ENCODE measurements at places on chromosomes 11 and 22.

- DNase-seq, result no peak
Measured at GRCh38 chr22:24503137-24503842, 8.2 kb downstream of the UPB1 start.

- DNase-seq, result no peak
Measured at GRCh38 chr11:2892215-2892966, 6.8 kb upstream of the CDKN1C start.

GRCh38 chr11:131486100-131486499, 115.7 kb downstream of the NTM start:
- DNase-seq, result no peak

- no peak for DNase-seq
Measured at GRCh38 chr11:95888439-95888838, 35.5 kb downstream of the MTMR2 start.

DNA sequence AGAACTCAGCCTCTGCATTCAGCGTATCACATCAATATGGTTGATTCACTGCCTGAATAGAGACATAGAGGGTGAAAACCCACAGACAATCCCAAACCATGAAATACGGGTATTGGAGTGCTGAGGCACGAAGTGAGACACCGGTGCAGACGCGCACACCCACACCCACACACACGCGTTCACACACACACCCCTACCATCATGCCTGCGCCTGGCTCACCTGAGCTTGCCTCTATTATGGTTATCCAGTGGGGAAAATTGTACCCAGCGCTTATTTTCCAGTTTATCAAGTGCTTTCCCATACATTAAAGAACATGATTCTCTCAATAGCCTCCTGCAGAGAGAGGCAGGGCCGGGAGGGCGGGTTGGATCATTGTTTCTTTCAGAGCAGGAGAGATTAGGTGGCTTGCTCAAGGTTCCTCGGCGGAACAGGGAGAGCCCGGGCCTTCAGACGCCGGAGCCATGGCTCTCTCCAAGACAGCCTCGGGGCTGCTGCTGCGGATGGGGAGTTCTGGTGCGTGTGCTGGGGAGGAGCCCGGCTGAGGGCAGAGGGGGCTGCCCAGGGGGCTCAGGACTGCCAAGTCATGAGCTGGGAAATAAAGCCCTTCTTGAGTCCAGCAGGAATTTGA, 78.9 kb upstream of the THY1 start:
- DNase-seq, result no peak

DNA sequence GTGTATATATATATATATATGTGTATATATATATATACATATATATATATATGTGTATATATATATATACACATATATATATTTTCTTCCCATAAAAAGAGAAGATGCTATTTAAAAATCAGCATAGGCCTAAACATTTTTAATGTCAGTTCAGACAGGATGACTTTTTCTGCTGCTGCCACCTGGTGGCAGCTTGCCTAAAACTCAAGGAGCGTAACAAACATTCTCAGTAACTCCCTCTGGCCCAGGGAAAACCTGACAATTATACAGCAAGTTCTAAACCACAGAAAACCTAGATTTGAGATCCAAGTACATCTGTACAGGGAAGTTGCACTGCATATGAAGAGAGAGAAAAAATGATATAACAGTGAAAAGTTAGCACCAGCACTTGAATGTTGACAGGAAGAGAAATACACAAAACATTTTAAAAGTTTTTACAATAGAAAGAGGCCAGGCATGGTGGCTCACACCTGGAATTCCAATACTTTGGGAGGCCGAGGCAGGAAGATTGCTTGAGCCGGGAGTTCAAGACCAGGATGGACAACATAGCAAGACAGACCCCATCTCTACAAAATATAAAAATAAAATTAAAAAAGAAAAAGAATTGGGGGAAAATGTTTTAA, 16.6 kb downstream of the OR8A1 start:
- DNase-seq, result peak; percentile 9

- no peak for DNase-seq
Measured at GRCh38 chr11:44623731-44624491, 58.4 kb downstream of the CD82 start.

- DNase-seq, result peak; percentile 40
Measured at GRCh38 chr11:122491509-122491908, 164.0 kb upstream of the UBASH3B start.

DNA sequence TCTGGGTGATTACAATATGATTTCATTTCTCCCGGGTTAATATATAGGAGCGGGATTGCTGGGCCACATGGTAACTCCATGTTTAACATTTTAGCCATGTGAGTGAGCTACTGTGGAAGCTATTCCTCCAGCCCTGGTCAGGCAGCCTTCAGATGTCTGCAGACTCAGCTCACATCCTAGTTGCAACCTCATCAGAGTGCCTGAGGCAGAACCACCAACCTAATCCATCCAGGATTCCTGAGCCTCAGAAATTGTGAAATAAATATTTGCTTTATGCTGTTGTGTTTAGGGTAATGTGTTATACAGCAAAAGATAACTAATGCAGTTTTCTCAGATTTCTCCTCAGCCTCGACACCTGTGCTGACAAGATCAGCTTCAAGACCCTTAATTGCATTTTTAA, 676.8 kb downstream of the OPCML start:
- no peak for DNase-seq

DNA sequence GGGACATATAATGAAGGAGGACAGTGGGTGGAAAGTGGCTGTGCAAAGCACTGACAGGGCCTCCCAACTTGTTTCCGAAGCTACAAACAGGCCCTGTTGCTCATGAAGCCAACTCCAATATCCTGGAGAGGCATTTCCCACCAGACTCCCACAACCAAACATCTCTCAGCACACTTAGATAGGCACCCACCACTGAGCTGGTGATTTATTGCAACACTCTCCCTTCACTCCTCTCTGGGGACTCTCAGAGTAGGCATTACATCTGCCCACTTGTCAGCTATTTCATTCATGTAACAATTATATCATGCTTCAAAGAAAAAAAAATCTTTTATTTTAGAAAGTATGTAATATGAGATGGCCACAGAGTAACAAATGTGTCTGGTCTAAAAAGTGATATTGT, 32.1 kb upstream of the PPP2R1B start:
- DNase-seq, result no peak

- no peak for DNase-seq
Measured at GRCh38 chr11:48270621-48271020, 7.0 kb downstream of the OR4X1 start.

DNA sequence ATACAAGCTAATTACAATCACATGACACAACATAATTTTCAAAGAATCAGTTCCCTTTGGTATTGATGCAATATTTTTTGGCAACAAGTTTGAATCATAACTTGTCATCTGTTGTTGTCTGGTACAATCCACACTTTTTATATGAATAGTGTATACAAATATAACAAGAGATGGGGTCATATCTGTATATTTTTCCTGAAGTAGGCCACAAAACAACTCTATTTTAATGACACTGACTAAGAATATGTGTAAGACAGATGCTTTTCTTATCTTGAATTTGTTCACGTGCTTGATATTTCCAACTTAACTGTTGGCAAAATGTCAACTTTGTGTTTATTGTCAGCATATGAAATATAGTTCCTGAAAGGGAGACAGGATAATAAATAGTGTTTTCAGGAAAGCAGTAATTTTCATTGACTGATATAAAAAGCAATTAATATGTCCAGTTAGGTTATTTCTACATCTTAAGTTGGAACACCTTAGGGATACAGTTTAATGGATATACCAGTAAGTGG, 27.9 kb downstream of the NOX4 start:
- no peak for DNase-seq

- DNase-seq, result no peak
Measured at GRCh38 chr22:40204321-40205116, 26.8 kb downstream of the TNRC6B start.

DNA sequence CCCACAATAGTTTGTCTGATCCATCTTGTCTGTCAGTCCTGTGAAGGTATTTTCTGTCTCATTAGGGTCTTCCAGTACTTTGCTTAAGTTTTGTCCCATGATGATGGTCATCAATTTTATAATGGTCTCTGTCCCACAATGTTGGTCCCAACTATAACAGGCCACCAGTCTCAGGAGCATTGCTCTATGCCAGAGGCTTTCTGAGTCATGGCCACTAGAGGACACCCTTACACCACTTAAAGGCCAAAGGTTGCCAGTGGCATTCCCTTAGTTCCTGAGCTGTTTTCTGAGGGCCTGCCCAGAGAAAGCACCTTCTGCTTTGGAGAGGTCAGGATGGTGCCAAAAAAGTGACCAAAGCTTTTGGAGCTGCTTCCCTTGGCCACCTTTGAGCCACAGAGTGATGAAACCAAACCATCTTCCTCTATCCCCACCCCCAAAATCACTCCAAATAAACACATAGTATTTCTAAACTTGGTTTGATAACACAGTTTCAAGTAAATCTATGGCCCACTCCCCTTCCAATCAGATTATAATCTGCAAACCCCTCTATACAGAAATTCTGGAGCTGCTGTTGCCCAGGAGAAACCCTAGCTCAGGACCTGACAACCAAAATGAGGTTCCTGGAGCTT, 19.3 kb downstream of the EIF3F start:
- peak; percentile 62 for DNase-seq

DNA sequence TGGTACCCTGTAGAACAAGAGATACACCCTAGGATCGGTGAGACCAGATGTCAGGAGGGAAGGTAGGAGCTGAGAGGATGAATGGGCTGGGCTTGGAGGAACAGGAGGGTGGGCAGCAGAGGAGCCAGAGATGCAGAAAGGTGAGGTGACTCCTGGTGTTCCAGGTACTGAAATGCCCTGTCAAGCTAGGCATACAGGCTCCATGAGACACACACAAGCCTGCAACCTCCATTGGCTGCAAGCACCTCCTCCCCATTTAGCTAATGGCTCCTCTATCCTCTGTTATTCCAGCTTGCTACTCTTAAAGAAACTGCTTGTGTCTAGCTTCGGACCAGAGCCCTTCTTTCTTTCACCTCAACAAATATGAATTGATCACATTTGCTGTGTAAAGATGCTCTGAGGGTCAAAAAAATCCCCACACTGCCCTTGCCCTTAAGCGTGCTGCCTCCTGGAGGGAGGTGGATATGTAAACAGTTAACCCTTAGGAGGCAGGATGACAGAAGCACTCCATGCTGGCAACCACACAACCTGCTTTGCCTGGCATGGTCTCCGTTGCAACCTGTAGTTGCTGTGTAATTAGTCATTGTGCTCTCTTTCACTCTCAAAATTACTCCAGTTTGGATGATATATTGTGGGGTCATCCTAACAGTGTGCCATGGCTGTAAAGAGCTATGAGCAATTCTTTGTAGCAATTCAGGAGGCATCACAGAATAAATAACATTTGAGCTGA, 156.0 kb downstream of the PKNOX2 start:
- no peak for DNase-seq

GRCh38 chr22:24285245-24285644, 14.6 kb downstream of the SPECC1L start:
- no peak for DNase-seq

DNA sequence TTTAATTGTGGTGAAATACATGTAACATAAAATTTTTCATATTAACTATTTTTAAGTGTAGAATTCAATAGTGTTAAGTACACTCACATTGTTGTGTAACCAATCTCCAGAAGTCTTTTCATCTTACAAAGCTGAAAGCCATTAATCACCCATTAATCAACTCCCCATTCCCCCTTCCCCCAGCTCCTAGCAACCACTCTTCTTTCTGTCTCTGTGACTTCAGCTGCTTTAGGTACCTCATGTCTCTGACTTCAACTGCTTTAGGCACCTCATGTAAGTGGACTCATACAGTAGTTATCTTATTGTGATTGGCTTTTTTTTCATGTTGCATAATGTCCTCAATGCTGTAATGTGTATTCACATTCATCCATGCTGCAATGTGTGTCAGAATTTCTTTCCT, 150.8 kb upstream of the NTM start:
- no peak for DNase-seq

GRCh38 chr11:14026961-14027360, 64.4 kb downstream of the SPON1 start:
- DNase-seq, result no peak

- DNase-seq, result peak; percentile 74
Measured at GRCh38 chr11:123544631-123545375, 109.6 kb downstream of the SCN3B start.

DNA sequence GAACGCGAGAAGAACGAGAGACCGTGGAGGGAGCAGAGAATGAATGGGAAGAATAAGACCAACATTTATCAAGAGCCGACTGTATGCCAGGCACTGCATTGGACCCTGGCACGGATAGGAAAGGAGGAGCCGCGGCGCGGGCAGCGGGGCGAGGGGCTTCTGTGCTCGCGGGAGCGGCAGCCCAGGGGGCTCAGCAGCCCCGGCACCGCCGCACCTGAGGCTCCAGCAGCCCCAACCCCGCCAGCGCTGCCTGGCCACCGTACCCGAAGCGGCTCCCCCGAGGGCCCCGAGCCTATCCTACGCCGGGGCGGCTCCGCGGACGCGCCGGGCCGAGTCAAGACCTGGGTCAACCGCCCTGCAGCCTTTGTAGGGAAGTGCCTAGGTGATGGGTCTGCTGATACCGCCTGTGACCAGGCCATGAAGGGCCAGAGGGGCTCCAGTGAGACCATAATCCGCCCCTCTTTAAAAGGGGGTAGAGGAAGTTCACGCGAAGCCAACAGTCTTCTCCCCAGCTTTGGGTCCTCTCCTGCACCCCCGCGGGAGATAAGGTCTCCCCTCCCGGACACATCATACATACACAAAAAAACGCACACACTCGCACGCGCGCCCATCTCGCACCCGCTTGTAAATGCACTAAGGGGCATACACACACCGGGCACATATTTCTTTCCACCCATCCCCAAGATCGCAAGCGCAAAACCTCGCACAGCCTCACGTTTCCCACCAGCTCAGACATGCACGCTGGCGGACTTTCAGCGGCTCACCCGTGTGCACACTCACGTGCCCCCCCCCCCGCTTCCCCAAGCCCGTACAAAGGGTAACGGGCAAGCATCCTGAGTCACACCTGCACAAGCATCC, 935 bp upstream of the RTN4RL2 start:
- DNase-seq, result no peak

GRCh38 chr11:86592659-86593451, 79.6 kb downstream of the ME3 start:
- no peak for DNase-seq

All from hippocampal formation (tissue), 2 donors.